ENCODE measurements at places on chromosomes 16 and 17. TPM values are rescaled to one million over a fixed set of nuclear protein-coding genes. Genes with fewer than 3 reads are reported as not detected.
A peak's percentile ranks its signal among the peaks of the same experiment; 100 is the strongest.

SYNGR3 gene
- total RNA-seq = 2.0 TPM

PHKG2 gene
- total RNA-seq = 25.4 TPM

TBC1D3D gene
- total RNA-seq = 2.6 TPM

SULT1A4 gene
- 2.1 TPM for total RNA-seq

CNGB1 gene
- total RNA-seq = 0.35 TPM

ADAP2 gene
- total RNA-seq = 3.1 TPM

HOXB2 gene
- 17.4 TPM for total RNA-seq

- DNase-seq = no peak
Observed at GRCh38 chr17:55895112-55895759, 144.4 kb downstream of the PCTP start.

- DNase-seq = no peak
Observed at GRCh38 chr17:59776577-59776976, 69.1 kb downstream of the VMP1 start.

- DNase-seq = no peak
Observed at GRCh38 chr17:63573634-63574033, 23.4 kb downstream of the DCAF7 start.

GRCh38 chr16:84643180-84643583 is 5.1 kb upstream of the KLHL36 start:
- DNase-seq = peak; percentile 86

DNA sequence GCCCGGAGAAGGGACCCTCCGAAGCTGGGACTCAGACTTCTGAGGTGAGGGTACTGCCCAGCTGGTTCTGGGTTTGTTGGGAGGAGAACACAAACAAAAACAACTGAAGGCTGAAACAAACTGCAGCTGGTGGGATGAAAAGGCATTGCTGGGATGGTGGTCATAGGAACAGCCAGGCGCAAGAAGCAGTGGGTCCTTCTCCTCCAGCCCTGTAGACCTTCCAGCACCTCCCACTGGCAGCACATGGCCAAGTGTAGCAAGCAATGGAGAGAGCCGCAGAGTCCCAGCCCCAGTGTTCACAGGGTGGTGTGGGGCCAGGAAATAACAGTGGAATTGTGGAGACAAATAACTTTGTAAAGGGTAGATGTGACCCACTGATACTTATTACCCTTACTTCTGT is 48.7 kb upstream of the FOXJ1 start:
- no peak for DNase-seq

GRCh38 chr16:82783933-82784572 is 157.3 kb downstream of the CDH13 start:
- DNase-seq = no peak

DNA sequence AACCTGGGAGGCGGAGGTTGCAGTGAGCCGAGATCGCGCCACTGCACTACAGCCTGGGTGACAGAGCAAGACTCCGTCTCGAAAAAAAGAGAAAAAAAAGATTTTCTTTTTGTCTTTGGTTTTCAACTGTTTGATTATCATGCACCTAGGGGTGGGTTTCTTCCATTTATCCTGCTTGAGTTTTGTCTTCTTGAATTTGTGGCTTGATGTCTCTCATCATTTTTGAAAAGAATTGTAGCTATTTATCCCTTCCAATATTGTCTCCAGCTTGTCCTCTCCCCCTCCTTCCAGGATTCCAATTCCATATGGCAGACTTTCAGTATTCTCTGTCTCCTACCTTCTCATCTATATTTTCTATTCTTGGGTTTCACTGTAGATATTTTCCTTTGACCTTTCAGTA is 7.8 kb downstream of the B9D1 start:
- no peak for DNase-seq

GRCh38 chr16:12786081-12786480 is 17.6 kb downstream of the CPPED1 start:
- no peak for DNase-seq

DNA sequence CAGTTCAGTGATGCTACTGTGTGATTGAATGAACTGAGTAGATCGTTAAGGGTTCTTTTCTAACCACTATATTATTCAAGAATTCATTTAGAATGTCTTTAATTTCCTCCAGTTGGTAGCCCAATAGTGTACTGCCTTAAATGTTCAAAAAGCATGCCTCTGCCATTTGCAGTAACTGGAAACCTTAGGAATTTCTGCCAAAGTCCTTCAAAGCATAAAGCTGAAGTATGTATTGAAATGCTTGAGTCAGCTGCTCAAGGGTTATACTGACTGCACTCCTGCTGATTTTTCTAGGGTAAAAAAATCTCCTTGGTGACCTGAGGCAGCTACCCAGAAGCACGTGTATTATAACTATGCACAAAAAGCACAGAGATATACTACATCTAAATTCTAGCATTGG is 56.5 kb downstream of the SNTB2 start:
- no peak for DNase-seq

GRCh38 chr16:72530434-72530833 is 358.5 kb upstream of the PMFBP1 start:
- peak; percentile 51 for DNase-seq

DNA sequence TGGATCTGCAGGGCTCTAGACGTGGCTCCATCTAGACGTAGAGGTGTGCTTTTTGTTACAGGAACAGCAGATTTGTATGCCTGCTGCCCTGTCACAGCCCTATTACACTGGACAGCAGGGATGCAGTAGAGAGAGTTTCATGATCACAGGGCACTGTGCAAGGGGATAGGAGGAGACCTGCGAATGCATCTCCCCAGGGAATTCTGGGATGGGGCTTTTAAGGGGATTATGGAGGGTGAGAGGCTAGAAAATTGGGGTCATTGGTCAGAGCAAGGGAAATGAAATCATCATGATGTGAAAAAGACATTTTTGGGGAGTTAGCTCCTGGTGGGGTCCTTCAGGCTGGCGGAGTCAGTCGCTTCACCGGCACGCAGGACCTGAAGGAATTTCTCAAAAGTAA is 3.9 kb upstream of the NUPR1 start:
- no peak for DNase-seq

GRCh38 chr16:85611194-85611443 is 2.0 kb upstream of the GSE1 start:
- no peak for DNase-seq

- DNase-seq = no peak
Observed at GRCh38 chr16:82935766-82936165, 309.0 kb downstream of the CDH13 start.

- DNase-seq = no peak
Observed at GRCh38 chr17:57226793-57227192, 29.5 kb upstream of the MSI2 start.

DNA sequence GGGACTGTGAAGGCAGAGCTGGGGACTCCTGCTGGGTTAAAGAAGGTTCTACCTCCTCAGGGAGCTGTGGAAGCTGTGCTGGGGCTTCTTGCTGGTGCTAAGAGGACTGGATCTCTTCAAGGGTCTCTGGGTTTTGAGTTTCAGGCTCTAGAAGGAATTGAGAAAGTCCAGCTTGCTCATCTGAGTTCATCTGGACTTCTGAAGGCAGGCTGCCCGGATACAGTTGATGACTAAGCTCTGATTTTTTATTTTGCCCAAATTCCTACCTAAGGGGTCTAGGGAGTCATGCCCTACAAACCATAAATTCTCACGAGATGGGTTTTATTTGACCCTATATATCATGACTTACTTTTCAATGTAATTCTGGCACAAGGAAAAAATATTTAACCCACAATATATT is 46.8 kb upstream of the TMEM97 start:
- no peak for DNase-seq

GRCh38 chr17:60704170-60704569 is 26.5 kb downstream of the BCAS3 start:
- DNase-seq = no peak

- DNase-seq = no peak
Observed at GRCh38 chr16:88754109-88754911, 30.7 kb downstream of the PIEZO1 start.

GRCh38 chr17:65696739-65697394 is 135.4 kb upstream of the AXIN2 start:
- DNase-seq = peak; percentile 77

DNA sequence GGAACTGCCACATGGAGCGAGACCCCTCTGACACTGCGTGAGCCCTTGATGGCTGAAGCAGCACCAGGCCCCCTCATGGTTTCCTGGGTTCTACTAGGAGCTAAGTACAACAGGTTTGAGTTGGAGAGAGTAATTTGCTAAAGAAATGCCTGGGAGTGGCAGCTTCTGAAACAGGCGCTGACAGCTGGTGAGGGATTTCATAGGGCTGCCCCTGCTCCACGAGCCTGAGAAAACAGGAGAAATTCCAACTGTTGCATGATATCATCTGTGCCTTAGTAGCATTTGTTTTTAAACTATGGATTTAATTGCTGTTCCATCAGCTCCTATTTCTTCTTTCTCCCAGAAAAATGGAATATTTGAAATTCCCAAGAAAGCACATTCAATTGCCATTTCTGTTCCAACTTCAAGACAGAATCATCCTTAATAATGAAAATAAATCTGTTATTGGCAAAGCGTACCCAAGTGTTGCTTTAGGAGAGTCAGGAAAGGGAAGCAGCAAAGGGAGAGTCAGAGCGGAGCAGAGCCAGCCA is 78.8 kb upstream of the ANKFN1 start:
- no peak for DNase-seq

GRCh38 chr16:12024429-12024828 is 47.9 kb downstream of the SNX29 start:
- DNase-seq = peak; percentile 43

DNA sequence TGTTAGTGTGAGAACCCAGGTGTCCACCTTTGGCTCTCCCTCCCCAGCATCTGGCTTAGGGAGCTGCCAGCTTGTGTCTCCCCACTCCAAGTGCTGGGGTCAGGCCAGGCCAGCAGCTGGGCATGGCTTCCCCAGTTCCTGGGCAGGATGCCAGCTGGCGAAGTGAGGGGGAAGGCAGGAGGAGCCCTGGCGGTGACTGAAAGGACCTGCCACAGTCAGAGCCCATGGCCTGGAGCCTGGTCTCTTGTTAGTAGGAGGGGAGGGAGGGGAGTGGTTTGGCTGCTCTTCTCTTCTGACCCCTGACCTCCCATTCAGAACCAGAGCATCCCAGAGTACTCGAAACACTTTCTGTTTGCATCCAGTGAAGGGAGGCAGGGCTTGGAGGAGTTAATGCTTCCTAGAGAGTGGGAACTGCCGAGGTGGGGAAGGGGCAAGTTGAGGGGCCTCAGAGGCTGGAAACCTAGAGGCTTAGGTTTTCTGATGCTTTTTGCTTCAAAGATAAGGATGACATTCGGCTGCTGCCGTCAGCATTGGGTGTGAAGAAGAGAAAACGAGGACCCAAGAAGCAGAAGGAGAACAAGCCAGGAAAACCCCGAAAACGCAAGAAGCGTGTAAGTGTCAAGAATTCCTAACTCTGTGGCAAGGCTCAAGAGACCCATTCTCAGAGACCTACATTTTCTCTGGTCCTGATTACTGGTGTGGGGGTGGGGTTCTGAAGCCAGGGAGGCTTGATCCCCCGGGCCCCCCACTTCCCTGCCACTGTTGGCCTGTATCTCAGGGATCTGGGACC is 772 bp downstream of the CHD3 start:
- DNase-seq = peak; percentile 86

GRCh38 chr17:75439287-75439686 is 17.1 kb upstream of the TMEM94 start:
- DNase-seq = no peak

DNA sequence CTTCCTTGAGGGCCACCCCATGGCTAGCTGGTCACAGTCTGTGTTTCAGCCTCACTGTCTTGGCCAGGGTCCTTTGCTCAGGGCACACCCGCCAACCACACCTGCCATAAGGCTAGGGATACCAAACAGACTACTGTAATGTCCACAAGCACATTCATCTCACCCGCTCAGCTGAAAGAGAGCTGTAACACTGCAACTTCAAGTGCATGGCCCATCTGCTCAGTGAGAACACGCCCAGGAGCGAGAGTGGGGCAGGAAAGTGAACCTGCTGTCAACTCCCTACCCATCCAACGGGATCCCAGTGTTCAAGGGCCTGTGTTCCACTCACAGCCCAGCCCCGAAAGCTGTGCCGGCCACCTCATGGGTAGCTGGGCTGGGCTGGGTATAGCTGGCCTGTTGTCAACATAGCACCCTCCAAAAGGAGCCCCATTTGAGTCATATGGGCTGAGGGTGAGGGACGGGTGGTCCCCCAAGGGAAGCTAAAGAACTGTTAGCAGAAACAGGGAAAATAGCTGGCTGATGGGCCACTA is 55.7 kb downstream of the SCNN1B start:
- no peak for DNase-seq

DNA sequence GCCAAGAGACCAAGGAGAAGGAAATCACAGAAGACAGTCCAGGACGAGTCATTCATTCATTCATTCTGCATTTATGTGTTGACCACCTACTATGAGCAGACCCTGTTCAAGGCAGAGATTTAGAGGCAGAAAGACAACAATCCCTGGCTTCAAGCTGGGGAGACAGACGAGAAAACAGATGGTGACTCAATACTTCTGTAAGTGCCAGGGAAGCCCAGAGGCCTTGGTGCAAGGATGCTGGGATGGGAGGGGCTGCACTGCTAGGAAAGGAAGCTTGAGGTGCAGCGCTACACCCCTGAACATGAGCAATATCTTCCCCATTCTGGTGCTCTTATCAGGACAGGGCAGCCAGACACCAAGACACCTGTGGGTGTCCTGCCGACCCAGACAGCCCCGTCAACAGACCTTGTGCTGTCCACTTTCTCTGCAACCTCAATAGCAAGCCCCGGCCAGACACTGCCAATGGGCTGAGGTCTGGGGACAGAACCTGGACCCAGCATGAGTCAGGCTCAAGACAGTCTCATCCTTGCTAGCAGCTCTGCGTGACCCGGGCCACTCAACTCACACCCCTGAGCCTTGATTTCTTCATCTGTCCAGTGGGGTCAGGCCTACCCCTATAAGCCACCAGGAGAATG is 163.5 kb downstream of the COPRS start:
- DNase-seq = no peak

DNA sequence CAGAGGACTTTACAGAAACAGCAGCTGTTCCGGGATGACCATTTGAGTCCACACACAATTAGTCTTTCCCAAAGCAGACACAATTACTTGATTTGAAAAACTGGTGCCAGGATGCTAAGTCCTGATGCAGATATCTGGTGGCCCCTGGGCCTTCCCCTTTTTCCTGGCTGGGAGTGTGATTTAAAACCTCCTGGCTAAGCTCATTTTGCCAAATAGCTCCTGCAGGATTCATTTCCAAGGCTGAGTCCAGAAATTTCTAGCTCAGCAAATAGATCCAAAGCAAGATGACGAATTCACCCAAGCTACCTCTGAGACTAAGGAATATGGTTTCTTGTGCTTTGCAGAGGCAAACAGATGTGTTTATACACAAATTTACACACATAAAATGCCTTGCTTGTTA is 422.2 kb downstream of the CA10 start:
- DNase-seq = no peak

GRCh38 chr16:12000032-12000431 is 23.5 kb downstream of the SNX29 start:
- no peak for DNase-seq

- DNase-seq = no peak
Observed at GRCh38 chr17:73986641-73987177, 216.8 kb upstream of the RPL38 start.

All from renal cortical epithelial cell (primary cell).